Cardiac muscle cell (in vitro differentiated cells and primary cell): ENCODE measurements at places on chromosomes 5 and 9. TPM values are rescaled to one million over a fixed set of nuclear protein-coding genes. Genes with fewer than 3 reads are reported as not detected.

- no peak for DNase-seq
Observed at GRCh38 chr9:134617246-134617645, 24.4 kb upstream of the COL5A1 start.

GRCh38 chr5:133368916-133369783 lies 243.2 kb downstream of the FSTL4 start:
- DNase-seq, result no peak

DNA sequence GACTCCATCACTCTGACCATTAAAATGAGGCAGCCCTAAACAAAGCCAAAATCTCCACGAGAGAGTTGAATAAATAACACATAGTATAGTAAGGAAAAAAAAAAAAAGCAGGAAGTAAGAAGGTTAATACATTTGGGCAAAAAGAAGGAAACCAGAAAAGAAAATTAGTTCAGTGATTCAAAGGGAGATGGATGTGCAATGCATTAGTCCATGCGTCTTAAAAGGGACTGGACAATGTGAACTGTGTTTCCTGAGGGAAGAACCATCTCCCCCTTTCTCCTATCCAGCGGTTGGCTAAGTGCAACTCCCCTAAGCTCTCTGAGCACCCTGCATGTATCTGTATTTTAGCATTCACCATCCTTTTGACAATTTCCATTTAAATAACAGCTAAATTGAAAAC lies 1.4 kb downstream of the ANKRA2 start:
- no peak for DNase-seq

- DNase-seq, result no peak
Observed at GRCh38 chr5:157658893-157659292, 6.7 kb upstream of the SOX30 start.

DNA sequence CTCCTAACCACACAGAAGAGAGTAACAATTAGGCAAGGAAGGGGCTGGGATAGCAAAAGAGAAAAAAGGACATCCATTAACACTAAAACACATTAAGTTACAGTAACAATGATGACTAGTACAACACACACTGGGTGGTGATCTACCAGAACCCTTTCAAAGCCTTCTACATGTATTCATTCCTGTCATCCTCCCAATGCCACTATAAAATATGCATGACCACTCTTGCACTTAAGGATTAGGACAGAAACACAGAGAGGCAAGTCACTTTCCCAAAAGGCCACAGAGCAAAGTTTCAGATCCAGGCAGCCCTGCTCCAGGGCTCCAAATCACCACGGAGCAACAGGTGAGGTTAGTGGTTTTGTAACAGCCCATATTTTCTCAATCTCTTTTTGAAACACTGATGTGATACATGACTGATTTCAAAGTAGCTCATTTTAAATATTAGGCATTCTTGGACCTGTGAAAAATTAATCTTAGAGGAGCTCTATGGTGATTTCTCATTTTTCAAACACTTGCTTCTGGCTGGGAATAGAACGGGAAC lies 86.7 kb downstream of the AUH start:
- DNase-seq, result no peak

GRCh38 chr9:37820142-37820541 lies 19.5 kb downstream of the DCAF10 start:
- no peak for DNase-seq

- no peak for DNase-seq
Observed at GRCh38 chr9:13587571-13587970, 308.1 kb upstream of the MPDZ start.

DNA sequence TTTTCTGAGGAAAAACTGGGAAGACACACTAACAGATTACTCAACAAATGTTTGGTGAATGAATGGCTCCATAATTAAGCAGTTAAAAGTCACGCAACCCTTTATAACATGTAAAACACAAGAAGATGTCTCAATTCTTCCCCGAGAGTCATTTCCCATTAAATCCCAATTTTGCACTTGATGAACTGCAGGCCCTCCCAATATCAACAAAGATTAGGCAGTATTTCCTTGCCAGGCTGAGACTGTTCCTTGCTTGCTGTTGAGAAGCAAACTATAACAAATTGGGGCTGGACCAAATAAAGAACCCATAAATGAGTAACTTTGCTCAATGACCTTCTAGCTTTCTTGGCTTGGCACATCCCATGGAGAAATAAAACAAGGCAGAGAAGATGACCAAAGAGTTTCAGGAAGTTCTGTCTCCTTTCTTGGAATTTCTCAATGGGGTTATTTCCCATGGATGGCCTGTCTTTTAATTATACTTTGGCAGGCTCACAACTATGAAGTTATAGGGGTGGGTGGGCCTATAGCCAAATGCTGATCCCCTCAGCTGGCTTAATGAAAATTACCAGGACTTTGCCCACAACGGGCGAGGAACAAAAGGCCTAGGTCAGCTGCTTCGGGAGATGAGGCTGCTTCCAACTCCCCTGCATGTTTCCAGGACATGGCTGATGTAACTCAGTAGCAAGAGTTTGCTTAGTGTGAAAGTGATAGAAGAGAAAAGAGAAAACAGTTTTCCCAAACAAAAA lies 243.1 kb upstream of the RFX3 start:
- DNase-seq, result no peak

DNA sequence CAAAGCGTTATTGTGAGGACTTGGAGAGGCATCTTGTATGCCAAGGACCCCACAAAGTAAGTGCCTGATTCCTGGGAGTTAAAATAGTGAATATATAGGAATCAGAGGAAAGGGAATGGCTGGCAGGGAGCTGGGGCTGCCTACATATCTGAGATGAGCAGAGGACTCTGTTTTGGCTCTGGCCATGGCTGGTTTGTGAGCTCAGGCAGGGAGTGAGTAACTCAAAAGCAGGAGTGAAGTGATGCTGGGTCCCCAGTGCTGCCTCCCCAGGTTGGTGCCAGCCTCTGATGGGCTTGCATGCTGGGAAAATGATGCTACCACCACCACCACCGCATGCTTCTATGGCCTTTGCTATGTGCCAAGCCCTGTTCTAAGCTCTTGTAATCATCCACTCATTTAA lies 246.0 kb upstream of the MVB12B start:
- DNase-seq, result no peak

DNA sequence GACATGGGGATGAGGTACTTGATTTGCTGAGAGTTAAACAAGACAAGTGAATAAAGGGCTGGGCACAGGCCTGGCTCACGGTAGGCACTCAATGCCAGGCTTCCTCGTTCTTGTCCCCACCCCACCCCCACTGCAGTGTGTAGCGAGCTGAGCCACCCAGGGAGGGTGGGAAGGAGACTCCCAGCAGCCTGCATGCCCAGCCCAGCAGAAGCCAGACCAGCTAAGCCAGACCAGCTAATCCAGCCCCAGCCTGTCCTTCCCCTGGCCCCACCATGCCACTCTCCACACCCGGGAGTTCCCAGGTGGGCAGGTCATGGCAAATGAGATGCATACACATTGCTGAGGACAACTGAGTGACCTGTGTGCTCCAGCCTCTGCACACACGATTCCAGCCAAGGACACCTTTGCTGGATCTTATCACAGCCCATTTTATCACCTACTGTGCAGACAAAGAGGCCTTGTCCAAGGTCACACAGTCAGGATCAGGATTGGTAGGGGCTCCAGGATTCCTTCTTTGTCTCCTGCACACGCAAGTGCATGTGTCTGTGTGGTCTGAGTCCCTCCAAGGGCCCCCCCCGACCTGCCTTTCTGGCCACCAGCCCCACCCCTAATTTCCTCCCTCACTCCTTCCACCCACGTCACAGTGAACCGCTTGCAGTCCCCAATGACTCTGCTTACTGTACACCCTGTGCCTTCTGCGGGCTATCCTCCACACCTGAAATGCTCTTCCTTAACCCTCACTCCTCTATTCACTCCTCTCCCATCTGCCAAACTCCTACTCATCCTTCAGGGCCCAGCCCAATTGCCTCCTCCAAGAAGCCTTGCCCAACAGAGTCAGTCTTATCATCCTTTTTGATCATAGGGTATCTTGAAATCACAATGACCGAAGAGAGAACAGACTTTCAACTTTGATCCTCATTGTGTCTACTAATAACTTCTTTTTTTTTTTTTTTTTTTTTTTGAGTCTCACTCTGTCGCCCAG lies 26.6 kb downstream of the DUSP1 start:
- DNase-seq, result no peak

DNA sequence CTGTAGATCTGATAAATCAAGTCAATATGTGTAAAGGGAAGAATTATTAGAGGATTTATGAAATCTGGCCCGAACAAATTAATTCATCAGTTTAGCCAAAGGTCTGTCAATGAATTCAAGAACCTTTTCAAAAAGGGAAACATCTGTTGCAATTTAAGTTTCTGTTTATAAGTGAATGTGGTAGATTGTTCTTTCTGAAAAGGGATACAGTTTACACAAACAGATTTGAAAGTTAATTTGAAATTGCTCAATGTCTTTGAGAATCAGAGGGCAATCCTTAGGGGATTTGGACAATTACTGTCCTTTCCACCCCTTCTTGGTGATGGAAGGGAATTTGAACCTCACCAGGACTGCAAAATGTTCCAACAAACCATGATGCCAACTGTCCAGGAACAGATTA lies 29.7 kb upstream of the ERCC6L2 start:
- DNase-seq, result no peak

- DNase-seq, result peak; percentile 1
Observed at GRCh38 chr5:97501965-97502305, 318.9 kb upstream of the RIOK2 start.

- no peak for DNase-seq
Observed at GRCh38 chr5:86684222-86684621, 66.5 kb downstream of the COX7C start.

GRCh38 chr5:88230546-88231066 lies 38.0 kb downstream of the TMEM161B start:
- no peak for DNase-seq

- no peak for DNase-seq
Observed at GRCh38 chr5:96856371-96856770, 19.9 kb upstream of the ERAP2 start.

DNA sequence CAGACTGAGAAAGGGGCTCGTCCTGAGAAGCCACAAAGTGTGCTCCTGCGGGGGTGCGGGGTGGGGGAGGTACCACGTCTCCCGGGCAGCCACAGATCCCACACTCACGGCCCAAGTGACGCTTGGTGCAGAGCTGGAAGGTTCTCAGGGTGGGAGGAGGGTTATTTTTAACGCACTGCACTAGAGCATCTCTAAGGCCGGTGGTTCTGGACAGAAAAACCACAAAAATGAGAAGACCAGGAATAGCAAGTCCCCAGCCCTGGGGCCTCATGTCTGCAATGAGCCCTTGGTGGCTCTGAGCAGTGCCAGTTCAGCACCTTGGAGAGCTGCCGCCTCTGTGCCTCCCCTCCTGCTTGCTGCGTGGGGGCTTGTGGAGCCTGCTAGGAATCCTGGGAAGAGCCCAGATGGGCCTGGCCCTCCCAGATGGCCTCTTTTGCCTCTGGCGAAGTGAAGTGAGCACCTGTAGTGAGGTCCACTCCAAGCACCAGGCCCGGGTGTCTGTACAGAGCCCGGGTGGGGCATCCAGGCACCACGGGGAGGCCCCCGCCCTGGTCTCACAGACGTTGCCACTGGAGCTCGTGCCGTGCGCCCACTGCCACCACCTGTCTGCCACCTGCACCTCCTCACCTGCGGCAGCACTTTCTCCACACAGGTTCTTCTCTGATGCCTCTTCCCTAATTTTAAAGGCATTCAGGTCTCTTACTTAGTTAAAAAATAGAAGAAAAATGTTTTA lies 48.9 kb upstream of the CACNA1B start:
- peak; percentile 27 for DNase-seq

- DNase-seq, result peak; percentile 91
Observed at GRCh38 chr5:10441083-10441991, at the start of gene ROPN1L. Gene ROPN1L (plus strand): TSS chr5:10441879. CDS start chr5:10442168, 289 bp downstream.

- DNase-seq, result no peak
Observed at GRCh38 chr5:127599320-127599719, 49.6 kb upstream of the CTXN3 start.

DNA sequence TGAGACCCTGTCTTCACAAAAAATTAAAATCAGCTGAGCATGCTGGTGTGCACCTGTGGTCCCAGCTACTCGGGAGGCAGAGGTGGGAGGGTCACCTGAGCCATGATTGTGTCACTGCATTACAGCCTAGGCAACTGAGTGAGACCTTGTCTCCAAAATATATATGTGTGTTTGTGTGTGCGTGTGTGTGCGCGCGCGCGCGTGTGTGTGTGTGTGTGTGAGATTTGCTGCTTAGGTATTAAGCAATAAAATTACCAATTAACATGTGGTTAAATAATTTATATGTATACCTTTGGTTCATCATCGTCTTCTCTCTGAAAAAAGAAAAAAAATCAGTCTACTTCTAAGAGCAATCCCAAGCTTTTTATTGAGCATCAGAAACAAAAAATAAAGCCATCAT lies 86.0 kb upstream of the FSD1L start:
- DNase-seq, result no peak

- DNase-seq, result no peak
Observed at GRCh38 chr5:125142458-125142857, 396.0 kb upstream of the ZNF608 start.

GRCh38 chr9:120846251-120846889 lies 3.6 kb upstream of the PSMD5 start:
- DNase-seq, result no peak

DNA sequence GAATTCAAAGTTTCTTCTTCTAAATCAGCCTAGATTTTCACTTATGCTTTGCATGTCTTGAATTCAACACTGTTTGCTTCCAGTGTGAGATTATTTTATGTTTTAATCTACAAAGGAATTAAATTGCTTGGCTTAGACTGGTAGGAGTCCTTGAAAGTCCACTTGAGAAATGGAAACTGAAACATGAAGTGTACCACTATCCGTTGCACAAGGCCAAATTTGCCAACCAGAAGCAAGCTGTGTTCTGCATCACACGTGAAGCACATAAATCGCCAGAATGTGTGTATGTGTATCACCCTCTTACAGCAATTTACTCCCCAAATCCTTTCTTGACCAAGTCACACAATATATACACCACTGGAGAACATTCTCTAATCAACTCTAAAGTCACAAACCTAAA lies 10.3 kb downstream of the SEMA6A start:
- no peak for DNase-seq

GRCh38 chr9:14317667-14318320 lies 3.9 kb upstream of the NFIB start:
- DNase-seq, result no peak

- DNase-seq, result no peak
Observed at GRCh38 chr5:157247267-157247666, 18.7 kb upstream of the CYFIP2 start.

- DNase-seq, result peak; percentile 60
Observed at GRCh38 chr9:115922444-115922843, 231.1 kb upstream of the PAPPA start.

The DIRAS2 gene
- 0.07 and 1.2 TPM in 2 replicates for total RNA-seq

The ZFP62 gene
- 19.1 and 30.0 TPM in 2 replicates for total RNA-seq

The PCDHA7 gene
- 1.2 and 2.7 TPM in 2 replicates for total RNA-seq

The CCDC171 gene
- 2.9 and 4.5 TPM in 2 replicates for total RNA-seq

The MYOT gene
- total RNA-seq, result not detected in 2 replicates

The PCSK1 gene
- not detected in 2 replicates for total RNA-seq

The RLN2 gene
- total RNA-seq, result 0.92 TPM in 1 of 2 replicates, not detected in the other

The GPR150 gene
- total RNA-seq, result 0.07 and 0.57 TPM in 2 replicates

The ARHGEF37 gene
- total RNA-seq, result 4.2 and 7.6 TPM in 2 replicates

The C9orf57 gene
- total RNA-seq, result not detected in 2 replicates

The SV2C gene
- 0.24 and 0.28 TPM in 2 replicates for total RNA-seq

The EPB41L4A gene
- 8.2 and 10.5 TPM in 2 replicates for total RNA-seq

The IFNA2 gene
- total RNA-seq, result not detected in 2 replicates
